ENCODE measurements at places on chromosomes 4 and X.

DNA sequence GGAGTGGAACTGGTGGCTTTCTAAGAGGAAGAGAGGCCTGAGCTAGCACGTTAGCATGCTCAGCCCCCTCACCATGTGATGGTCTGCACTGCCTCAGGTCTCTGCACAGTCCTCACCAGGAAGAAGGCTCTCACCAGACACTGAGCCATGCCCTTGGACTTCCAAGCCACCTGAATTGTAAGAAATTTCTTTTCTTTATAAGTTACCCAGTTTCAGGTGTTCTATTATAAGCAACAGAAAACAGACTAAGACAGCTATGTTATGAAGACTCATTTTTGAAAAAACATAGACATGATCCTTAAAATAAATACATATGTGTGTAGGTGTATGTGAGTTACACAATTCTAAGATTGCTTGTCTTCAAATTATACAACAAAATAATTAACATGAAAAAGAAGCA, 74.7 kb downstream of the CEP44 start:
- DNase-seq: no peak

GRCh38 chr4:170229006-170229405, 139.2 kb upstream of the AADAT start:
- DNase-seq: no peak

- no peak for DNase-seq
Observed at GRCh38 chr4:105715692-105716278, 7.2 kb downstream of the GSTCD start.

DNA sequence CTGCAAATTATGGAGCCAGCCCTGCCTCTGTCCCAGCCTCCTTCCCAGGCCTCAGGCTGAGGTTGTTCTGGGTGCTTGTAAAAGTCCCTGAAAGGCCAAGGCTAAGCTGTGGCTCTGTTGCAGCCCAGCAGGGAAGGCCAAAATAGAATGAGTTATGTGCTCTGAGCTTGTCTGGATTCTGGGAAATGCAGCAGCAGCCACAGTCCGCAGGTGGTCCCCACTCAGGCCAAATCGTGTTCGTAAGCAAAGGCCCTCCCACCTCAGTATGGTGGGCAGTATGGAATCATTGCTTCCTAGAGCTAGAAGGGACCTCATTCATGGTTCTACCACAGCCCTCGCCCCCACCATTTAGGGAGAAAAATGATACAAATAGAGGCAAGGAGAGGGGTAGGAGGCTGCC, 4.7 kb upstream of the TCEAL1 start:
- no peak for DNase-seq

- no peak for DNase-seq
Observed at GRCh38 chrX:119290476-119290875, 54.4 kb downstream of the PGRMC1 start.

DNA sequence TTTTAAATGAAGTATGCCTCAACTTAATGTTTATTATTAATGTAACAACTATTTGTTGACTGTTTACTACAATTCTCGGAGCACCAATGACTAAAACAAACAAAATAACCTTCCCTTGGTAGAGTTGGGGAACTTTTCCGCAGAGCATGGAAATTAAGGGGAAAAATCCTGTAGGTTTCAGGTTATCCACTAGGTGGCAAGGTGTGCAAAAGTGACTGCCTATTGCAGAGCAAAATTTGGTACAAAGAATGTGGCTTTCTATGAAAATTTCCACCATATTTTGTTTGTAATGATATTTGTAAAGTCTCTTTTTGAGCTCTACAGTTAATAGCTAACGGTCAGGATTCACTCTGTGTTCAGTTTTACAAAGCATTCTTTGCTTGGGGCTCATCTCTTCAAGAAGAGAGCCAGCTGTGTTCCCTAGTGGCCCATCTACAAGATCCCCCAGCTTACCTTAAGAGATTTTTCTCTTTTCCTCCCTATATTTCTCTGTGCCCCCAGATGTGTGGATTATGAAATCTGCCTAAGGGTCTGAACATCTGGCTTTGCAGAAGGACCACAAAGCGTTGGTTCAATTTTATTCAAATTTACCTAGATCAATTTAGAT, 61.1 kb downstream of the FBXO8 start:
- DNase-seq: no peak

GRCh38 chr4:76420762-76421581, at the start of gene CCDC158:
Gene CCDC158 (minus strand): TSS chr4:76421141. CDS start chr4:76403207, 17,934 bp downstream.
- no peak for DNase-seq

Measured in prostate gland (tissue), 2 donors.